ENCODE measurements at places on chromosomes 13 and 19. TPM values are rescaled to one million over a fixed set of nuclear protein-coding genes. Genes with fewer than 3 reads are reported as not detected.
A peak's percentile ranks its signal among the peaks of the same experiment; 100 is the strongest.

SUPT5H gene
- total RNA-seq: 89.1 TPM

POP4 gene
- 57.5 TPM for total RNA-seq

ZNF829 gene
- 1.3 TPM for total RNA-seq

KASH5 gene
- total RNA-seq: not detected

DNA sequence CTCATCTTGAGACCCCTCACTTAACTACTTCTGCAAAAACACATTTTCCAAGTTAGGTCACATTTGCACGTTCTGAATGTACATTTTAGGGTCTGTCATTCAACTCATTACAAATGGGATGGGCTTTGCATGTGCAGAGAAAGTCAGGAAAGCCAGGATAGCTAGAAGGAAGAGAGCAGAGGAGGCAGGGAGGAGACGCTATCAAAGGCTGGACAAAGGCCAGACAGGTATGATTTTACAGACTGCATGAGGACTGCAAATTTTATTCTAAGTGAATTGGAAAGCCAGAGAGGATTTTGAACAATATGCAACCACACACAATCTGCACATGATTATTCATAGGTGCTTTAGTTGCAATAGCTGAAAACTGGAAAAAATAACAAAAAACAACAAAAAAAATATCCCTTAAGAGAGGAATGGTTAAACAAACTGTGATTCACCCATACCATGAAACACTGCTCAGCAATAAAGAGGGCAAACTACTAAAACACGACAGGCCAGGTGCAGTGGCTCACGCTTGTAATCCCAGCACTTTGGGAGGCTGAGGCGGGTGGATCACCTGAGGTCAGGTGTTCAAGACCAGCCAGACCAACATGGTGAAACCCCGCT is 21.1 kb downstream of the SYDE1 start:
- DNase-seq: no peak

DNA sequence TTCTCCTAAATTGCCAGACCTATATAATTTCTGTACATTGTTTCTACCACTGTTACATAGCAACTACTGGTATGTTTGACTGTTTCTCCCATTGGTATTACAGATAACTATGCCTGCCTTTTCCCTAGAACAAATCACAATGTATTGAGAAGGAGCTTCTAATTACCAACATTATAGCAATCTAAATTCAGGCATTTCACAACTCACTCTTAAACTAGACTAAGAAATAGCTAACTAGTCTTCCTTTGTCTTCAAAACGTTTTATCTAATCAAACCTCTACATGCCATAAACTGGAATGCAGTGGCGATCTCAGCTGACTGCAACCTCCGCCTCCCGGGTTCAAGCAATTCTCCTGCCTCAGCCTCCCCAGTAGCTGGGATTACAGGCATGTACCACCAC is 18.2 kb downstream of the RBM26 start:
- DNase-seq: no peak

DNA sequence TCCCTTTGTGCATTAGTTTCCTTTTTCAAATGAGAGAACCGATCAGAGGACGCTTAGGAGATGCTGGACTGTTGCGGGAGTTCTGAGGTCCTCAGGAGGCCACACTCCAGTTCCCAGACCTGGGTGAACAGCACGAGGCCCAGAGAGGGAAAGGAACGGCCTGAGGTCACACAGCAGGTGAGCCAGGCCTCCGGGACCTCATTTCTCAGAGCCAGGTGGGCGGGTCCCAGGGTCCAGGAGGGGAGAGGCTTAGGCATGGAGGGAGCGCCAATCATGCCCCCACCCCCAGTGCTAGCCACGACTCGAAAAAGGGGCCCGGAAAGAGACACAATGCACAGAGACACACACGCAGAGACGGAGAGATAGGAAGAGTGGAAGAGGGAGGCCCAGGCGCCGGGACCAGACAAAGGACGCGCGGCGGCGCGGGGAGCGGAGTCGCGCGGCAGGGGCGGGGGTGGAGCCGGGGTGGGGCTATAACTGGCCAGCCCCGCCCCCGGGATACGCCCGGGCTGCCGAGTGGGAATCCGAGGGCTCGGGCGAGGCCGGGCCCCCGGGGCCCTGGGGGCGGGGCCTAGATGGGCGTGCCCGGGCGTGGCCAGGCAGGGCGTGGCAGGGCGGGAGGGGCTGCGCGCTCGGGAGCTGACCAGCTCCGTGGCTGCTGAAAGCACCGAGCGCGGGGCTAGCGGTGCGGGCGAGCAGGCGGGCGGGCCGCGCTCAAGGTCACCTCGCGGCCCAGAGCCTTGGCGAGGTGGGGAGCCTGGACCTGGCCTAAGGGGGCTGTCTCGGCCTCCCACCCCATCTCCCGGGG is 1.6 kb downstream of the ELAVL3 start:
- DNase-seq: peak; percentile 36

- no peak for DNase-seq
Measured at GRCh38 chr13:29591310-29591709, 4.2 kb downstream of the SLC7A1 start.

DNA sequence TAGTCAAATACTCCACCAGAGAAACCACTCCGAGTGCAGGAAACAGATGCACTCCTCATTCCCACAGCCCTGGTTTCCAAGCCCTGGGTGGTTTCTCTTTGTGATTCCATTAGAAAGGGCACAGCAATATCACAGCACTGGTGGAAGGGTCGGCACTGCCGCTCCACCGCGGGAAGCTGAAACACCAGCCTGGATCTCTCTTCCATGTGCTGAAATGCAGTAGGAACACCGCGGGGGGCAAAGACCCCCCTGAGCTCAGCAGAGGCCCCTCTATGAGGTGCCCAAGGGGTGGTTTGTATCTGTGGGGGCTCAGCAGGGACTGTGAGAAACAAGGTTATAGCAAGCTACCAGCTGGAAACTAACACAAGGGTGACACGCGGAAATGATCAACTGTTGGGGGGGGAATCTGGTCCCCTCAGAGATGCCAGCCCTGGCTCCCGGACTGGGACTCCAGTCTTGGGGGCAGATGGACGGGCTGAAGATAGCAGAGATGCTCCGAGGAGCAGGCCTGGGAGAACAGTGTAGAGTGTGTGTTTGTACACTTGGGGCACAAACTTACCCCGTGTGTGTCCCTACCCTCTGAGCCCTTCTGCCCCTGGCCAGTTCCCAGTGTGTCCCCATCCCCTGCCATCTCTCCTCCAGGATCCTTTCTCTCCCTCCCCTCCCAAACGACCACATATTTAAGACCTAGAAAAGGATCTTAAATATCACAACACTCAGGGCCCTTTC is 1.8 kb downstream of the ZFR2 start:
- DNase-seq: no peak

DNA sequence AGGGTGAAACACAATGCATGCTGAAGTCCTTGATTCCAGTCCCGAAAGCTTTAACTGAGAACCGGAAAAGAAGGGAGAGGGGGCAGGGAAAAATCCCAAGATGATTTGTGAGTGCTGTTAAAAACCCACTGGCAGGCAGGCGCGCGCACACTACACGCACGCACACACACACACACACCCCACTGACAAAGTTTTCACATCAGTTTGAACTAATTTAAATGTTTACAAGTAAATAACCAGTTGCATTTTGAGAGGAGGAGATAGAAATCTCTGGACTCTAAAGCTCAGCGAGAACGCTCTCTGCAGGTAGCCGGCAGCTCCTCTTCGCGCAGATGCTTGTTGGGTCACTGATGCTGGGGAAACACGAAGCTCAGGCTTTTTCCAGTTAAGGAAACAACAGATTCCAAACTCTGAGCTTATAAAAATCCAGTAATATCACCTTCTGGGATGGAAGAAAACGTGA is 818 bp upstream of the SLITRK1 start:
- DNase-seq: no peak

DNA sequence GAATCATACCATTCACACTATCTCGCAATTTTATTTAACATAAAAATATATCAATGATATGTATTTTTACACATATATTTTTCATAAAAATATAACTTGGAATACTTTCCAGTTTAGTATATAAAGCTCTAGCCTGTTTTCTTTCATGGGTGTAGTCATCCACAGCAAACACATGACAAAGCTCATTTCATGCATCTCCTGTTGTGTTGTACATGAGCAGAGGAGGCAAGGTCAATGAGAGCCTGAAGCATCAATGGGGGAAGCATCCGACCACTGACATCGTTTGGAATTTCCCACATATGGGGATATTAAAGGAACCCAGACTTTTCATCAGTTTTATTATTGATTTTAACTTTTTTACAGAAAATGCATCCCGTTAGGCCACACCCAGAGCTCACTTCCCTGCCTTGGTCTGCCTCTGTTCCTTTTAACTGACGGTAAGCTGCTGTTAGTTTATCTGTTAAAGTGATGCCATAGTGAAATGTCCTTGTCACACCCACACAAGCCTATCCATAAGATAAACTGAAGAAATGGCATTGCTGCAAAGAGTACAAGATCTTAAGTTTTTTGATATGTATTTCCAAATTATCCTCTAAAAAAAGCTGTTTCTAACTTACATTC is 44.0 kb downstream of the MIPEP start:
- DNase-seq: no peak

- DNase-seq: no peak
Measured at GRCh38 chr19:29201855-29202254, 11.1 kb downstream of the UQCRFS1 start.

DNA sequence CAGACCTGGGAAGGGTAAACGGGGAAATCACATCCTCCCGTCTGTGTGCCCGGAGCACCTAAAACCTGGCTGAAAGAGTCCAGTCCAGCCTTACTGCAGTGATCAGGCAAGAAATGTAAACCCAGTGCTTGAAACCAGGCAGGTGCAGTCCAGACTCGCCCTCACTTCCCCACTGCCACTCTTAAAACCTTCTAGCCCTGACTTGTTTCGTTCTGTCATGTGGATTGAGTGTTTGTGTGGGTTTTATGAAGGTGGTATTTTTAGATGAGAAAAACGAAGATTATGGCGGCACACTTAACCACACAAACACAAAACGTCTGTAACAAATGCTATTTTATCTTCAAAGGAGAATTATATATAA is 839 bp upstream of the CKAP2 start:
- DNase-seq: peak; percentile 25

DNA sequence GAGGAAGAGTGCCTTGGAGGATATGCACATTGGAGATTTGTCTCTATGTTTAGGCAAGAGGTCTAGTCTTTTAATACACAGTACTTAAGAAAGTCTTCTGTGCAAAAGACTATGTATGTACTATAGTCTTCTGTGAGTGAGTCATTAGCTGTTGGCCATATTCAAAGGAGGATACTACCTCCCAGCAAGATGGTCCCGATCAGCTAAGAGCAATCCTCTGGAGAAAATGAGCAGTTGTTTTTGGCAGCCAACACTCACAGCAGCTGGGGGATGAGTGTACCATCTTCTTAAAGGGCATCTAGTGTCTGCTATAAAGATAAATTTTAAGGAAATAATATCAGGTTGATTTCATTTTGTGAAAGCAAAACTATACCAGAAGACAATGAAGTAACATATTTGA is 487.8 kb downstream of the KCTD12 start:
- DNase-seq: no peak

DNA sequence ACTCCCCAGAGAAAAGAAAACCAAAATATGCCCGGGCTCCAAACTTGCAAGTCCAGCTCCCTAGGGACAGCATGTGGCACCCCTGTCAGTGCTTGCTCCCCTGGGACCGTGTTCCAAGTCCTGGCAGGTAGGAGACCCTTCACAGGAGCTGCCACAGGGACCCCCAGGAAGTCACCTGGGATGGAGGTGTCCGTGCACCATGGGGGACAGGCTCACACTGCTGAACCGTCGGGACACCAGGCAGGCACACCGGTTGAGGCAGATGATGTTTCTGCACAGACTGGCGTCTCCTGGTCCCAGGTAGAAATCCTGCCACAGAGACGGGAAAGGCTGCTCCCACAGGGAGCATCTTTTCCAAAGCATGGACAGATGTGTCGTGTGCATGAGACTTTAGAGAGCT is 11.7 kb upstream of the PROZ start:
- DNase-seq: no peak

DNA sequence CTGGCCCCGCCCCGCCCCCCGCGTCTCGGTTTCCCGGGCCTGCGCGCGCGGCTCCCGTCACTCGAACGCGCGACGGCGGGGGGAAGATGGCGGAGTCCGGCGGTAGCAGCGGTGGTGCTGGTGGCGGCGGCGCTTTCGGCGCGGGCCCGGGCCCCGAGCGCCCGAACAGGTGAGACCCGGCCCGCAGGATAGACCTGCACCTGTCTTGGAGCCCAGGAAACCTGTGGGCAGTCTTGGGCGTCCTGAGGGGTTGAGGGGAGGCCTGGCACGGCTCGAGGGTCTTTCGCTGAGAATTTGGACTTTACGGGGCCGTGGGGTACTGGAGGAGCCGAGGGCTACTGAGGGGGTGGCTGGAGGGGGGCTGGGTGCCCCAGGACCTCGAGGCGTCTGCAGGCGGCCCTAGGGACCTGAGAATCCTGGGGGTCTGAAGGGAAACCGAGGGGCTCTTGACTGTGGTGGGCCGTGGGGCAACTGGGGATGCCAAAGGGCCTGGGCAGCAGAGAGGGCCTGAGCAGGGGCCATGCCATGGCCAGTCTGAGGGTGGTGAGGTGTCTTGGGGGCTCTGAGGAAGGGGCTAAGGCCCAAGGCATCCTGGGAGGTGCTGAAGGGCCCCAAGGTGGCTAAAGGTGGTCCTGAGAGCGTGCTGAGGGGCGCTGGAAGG is at the start of gene KLHL26:
KLHL26 (plus strand) TSS at position 60 of the 661 bp plus-strand sequence; CDS start at position 87, 27 bp downstream.
- no peak for DNase-seq

GRCh38 chr19:54209811-54210494 is 9.3 kb downstream of the RPS9 start:
- peak; percentile 92 for DNase-seq

GRCh38 chr13:31908696-31909411 is 122.7 kb upstream of the FRY start:
- DNase-seq: no peak

GRCh38 chr19:3509566-3509989 is 3.5 kb downstream of the FZR1 start:
- no peak for DNase-seq

All from left colon (tissue), 2 donors.